ENCODE measurements at places on chromosomes 6 and 20.

DNA sequence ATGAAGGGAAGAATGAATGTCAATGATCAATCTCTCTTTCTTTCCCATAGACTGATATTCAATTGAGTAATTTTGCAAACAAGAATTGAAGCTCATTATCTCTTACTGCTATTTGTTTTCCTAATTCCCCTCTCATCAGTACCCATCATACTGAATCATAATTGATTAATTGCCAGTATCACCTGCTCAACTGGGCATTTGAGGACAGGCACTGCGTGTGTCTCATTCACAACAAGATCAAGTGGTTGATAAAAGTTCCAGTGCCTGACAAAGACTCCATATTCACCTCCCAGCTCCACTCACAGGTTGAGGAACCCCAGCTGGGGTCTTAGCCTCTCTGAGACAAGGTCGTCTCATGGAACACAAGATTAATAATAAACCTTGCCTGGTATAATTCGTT is 67.7 kb downstream of the BCAS1 start:
- no peak for DNase-seq

GRCh38 chr6:29620630-29621029 is 12.4 kb downstream of the GABBR1 start:
- no peak for DNase-seq

- DNase-seq = no peak
Observed at GRCh38 chr6:55023230-55023629, 151.1 kb upstream of the HCRTR2 start.

- no peak for DNase-seq
Observed at GRCh38 chr20:59123011-59123677, 40.5 kb upstream of the ZNF831 start.

DNA sequence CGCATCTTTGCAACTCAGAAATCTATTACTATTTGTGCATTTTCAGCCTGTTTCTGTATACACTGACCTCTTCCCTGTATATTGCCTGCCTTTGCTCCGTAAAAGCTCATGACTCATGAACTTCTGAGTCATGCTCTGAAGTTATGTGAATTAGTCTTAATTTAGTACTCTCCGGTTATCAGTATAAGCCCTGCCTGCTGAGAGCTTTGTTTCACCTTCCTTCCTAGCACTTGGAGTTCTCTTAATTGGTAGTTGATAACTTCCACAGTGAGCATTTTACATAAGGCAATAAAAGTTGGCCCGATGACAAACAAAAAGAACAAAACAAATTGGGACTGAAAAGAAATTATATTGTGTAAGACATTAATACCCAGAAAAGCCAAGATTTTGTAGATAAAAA is 231.4 kb downstream of the GJA1 start:
- no peak for DNase-seq

DNA sequence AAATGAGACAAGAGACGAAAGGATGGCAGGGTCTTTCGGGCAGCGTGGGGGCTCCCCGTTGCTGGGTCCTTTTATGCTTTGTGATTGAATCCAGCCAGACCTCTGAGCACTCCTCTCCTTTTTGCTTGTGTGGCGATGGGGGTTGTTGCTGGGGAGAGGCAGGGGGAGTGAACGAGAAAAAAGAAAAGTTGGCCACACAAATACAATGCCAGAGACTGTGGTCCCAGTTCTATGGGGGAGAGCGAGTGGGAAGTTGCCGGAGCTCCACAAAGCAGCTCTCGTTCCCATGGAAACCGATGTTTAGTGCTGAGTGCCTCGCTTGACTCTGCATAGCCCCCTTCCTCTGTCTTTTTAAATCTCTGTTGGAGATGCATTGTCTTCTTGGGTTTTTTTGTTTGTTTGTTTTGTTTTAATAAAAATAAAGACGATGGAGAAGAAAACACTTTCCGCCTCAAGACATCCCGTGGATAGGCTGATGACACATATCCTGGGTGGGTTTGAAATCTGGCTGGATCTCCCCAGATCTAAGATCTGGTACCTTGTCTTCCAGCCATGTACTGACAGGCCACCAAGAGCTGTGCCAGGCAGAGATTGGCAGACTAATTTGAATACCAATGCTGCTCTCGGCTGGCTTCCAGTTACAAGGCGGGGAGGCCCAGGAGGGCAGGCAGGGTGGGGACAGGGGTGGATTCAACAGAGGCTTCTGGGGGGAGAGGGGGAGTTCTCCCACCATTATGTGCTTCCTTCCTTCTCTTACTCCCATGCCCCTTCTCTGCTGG is 529.3 kb downstream of the QKI start:
- no peak for DNase-seq

GRCh38 chr20:18748987-18749386 is 64.6 kb upstream of the SCP2D1 start:
- no peak for DNase-seq

- DNase-seq = no peak
Observed at GRCh38 chr6:89927264-89927663, 33.0 kb downstream of the GJA10 start.

DNA sequence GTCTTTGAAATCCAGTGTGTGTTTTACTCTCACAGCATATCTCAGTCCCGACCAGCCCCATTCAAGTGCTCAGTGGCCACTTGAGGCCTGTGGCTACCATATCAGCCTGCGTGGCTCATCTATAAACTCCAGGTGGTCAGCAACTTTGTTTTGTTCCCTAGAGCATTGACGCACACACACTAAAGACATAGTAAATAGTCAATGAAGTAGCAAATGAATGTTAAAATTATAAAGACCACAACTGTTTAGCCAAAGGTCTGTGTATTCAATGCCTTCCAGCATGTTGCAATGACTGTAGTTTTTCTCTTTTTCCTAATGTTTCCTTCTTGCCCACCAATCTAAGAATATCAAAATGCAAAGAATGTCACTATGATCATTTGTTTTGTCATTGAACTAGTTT is 238.2 kb upstream of the ZNF217 start:
- DNase-seq = no peak

DNA sequence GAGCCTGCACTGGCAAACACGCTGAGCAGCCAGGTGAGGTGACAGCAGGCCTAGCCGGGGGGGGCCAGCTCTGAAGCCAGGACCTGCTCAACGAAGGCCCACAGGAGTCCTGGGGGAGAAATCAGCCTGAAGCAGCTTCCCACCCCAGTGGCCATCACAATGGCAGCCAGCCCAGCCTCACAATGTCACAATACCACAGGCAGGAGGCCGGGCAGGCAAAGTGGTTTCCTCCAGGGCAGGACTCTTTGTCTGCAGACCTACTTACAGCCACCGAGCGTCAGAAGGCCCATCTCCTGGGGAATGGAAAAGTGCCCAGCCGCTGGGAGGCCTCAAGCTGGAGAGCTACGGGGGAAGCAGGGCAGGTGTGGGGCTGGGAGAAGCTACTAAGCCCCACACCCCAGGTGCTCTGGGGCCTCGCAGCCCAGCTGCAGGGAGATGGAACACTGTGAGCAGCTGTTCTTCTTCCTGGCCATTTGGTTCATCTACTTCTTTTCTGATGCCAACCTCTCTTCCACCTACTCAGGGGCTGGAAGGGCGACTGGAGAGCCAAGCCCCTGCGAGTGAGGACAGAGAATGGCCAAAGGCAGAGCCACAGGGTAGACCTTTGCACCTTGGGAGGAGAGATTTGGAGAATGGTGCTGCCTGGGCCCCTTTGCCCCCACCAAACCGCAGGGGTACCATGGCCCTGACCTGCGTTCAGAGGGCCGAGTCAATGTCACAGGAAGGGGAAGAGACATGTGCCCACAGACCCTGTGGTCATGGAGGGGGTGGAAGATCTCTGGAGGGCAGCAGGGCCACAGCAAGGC is 22.3 kb upstream of the AVP start:
- no peak for DNase-seq

GRCh38 chr6:116568111-116568510 is 3.2 kb upstream of the RWDD1 start:
- DNase-seq = no peak

- DNase-seq = no peak
Observed at GRCh38 chr6:53251033-53251672, 97.6 kb downstream of the ELOVL5 start.

DNA sequence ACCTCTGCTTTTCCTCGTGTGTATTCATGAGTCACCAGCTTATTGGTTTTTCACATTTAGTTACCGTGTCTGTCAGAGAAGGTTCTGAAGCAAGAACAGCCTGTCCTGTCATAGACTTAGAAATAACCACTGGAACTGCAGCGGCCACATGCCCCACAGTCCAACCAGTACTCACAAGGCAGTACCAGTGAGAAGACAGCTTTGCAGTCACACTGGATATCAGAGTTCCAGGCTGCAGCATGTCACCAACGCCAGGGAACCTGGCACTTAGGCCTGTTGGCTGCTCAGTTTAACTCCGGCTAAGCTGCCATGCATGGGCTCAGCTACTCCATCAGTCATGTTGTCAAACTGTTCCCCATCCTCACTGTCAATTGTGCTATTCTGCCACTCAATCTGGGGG is 40.1 kb downstream of the ADNP start:
- DNase-seq = no peak

- no peak for DNase-seq
Observed at GRCh38 chr6:133040094-133040802, 200.9 kb upstream of the EYA4 start.

DNA sequence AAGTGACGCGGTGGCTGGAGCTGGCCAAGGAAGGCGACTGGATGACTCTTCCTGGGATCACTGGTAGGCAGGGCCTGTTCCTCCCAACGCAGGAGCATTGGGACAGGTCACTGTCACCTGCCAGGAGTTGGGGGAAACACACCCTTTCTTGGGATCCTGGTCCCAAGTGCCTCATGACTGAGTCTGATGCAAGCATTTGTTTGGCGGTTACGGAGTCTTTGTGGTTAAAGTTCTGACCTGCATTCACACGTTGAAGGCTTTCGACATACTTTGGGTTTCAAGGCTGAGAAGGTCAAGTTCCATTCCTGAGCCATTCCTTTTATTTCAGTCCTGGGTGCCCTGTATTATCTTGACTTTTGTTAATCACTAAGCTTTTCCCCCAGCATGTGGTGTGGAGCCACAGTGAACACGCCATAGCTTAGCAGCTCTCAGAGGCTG is 6.0 kb downstream of the PNLDC1 start:
- DNase-seq = no peak

GRCh38 chr20:388034-388994 is 7.8 kb downstream of the TRIB3 start:
- DNase-seq = no peak

- no peak for DNase-seq
Observed at GRCh38 chr6:4466769-4467480, 309.3 kb upstream of the CDYL start.

- DNase-seq = no peak
Observed at GRCh38 chr20:44653546-44653945, 2.0 kb upstream of the ADA start.

- DNase-seq = no peak
Observed at GRCh38 chr6:158666628-158667359, 16.9 kb downstream of the SYTL3 start.

- DNase-seq = no peak
Observed at GRCh38 chr6:1770968-1771723, 161.4 kb downstream of the FOXC1 start.

GRCh38 chr6:142318714-142319113 is 16.9 kb downstream of the ADGRG6 start:
- DNase-seq = no peak

DNA sequence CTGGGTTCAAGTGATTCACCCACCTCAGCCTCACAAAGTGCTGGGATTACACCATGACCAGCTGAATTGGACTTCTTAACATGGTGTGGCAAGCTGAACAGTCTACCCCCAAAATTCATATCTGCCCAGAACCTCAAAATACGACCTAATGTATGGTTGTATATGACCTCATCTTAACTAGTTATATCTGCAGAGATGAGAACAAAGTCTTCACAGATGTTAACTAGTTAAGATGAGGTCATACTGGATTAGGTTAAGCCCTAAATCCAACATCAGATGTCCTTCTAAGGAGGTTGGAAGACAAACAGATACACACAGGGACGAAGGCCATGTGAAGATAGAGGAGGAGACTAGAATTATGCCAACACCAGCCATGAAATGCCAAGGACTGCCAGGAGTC is 102.5 kb downstream of the JPH2 start:
- no peak for DNase-seq

- DNase-seq = no peak
Observed at GRCh38 chr20:3843490-3843889, 3.1 kb upstream of the MAVS start.

GRCh38 chr6:24524805-24525204 is 30.0 kb downstream of the ALDH5A1 start:
- DNase-seq = no peak

- no peak for DNase-seq
Observed at GRCh38 chr6:14674458-14674857, 556.9 kb downstream of the CD83 start.

- DNase-seq = no peak
Observed at GRCh38 chr6:7442467-7442866, 52.9 kb downstream of the RIOK1 start.

- no peak for DNase-seq
Observed at GRCh38 chr6:73929405-73929804, 233.4 kb downstream of the CD109 start.

DNA sequence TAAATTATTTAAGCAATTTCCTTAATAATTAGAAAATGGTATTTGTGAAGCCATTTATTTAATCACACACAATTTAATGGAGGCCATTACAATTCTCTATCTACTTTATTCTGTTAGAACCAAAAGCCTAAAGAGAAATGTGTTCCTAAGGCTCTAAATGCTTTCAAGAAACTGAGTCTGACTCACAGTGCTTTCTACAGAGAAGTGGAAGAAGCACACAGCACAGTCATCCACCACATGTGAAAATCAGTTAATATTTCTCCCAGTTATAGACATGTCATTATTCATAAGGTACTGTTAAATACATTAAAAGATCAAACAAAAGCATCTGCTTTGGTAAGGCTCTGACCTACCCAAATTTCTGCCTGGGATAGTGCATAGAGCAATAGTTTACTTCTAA is 214.4 kb downstream of the ALDH8A1 start:
- DNase-seq = no peak

- DNase-seq = no peak
Observed at GRCh38 chr20:3590164-3590563, 73.0 kb downstream of the GFRA4 start.

- DNase-seq = no peak
Observed at GRCh38 chr6:8785223-8785622, 349.9 kb upstream of the SLC35B3 start.

- DNase-seq = no peak
Observed at GRCh38 chr20:17806739-17807441, 107.1 kb downstream of the BANF2 start.

GRCh38 chr6:151257985-151258445 is 18.2 kb downstream of the AKAP12 start:
- no peak for DNase-seq
